Stimulated activated CD4-positive, alpha-beta T cell treated with anti-CD3 and anti-CD28 coated beads, Interleukin-4, amount 100 ng/mL, for 48 hours (primary cell): ENCODE measurements at places on chromosomes 5 and 9.

DNA sequence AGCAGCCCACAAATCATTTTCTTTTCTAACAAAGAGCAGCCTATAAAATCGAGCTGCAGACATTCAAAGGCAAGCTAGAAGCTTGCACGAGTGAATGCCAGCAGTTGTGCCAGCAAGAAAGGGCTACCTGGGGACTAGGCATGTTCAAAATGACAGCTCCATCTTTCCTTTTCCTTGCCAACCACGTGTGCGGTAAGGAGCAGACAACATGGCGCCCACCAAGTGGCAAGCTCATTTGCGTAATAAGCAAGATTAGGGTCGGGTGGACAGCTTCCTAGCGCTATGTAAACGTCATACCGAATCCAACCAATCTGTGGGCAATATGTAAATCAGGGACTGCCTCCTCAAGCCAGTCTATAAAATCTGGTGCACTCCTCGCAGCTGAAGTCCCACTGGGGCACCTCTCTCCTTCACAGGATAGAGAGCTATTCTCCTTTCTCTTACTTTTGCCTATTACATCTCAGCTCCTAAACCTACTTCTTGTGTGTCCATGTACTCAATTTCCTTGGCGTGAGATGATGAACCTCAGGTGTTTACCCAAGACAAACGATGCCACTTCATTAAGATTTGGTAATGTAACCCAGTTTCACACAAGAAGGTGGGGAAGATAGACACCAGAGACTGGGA lies 22.5 kb upstream of the SPARC start:
- DNase-seq = no peak

- DNase-seq = no peak
These were observed 82.8 kb downstream of the COL5A1 start for GRCh38 chr9:134724202-134724911.

- no peak for DNase-seq
These were observed 169.4 kb downstream of the PAPPA start for GRCh38 chr9:116323012-116323411.

GRCh38 chr5:119743927-119744326 lies 114.6 kb downstream of the FAM170A start:
- no peak for DNase-seq

DNA sequence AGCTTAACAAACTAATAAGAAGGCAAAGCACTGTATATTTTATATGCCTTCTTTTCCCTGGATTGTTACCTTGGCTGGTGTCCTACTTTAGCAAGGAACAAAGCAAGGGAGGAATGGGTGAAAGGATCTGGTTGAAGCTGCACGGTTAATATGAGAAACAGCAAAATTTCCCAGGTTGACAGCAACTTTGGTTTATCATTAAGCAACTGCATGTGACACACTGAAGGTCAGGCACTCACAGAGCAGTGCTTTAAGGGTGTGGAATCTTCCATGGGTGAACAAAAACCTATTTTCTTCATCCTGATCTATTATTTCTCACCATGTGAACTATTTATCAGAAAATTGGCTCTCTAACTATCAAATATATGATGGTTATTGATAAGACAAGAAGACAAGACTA lies 109.0 kb upstream of the ATP10B start:
- DNase-seq = no peak

- no peak for DNase-seq
These were observed 20.2 kb downstream of the ARSB start for GRCh38 chr5:78964889-78965288.

- DNase-seq = no peak
These were observed 231.9 kb downstream of the MAST4 start for GRCh38 chr5:66828046-66828547.

DNA sequence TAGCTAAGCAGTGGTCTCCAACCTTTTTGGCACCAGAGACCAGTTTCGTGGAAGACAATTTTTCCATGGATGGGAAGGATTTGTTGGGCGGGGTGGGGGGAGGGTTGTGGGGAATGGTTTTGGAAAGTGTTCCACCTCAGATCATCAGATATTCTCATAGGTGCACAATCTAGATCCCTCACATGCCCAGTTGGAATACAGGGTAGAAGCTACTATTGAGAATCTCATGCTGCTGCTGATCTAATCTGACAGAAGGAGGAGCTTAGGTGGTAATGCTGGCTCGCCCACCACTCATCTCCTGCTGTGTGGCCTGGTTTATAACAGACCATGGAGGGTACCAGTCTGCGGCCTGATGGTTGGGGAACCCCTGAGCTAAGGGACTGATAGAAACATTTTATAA lies 662.7 kb upstream of the RGMB start:
- no peak for DNase-seq

DNA sequence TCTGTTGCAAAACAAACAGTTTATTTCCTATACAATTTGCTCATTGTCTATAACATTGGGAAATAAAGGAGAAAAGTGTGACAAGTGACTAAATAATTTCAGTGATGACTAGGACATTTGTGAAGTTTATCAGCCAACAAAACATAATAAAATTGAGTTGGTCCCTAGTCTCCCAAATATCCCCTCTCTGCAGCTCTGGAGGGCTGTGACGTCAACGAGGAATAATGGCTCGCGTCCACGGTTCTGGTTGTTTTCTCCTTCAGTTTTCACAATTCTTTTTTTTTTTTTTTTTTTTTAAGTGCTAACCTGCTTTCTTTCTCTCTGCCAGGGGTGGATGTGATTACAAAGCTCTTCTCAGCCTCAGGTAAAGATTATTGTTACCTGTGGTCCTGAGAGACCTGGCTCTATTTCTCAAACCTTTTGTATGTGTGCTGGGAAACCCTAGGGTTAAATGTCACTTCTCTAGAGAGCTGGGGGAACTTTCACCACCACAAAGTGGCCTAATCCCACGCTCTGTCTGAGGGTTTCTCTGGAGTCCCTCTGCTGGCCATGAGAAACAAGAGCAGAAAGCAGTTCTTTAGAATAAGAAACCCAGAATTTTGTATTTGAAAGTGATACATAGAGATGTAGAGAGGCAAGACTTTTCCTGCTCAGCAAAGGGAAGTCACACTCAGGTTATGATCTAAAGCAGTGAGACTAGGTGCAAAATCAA lies 36.2 kb upstream of the ANKRD55 start:
- no peak for DNase-seq

DNA sequence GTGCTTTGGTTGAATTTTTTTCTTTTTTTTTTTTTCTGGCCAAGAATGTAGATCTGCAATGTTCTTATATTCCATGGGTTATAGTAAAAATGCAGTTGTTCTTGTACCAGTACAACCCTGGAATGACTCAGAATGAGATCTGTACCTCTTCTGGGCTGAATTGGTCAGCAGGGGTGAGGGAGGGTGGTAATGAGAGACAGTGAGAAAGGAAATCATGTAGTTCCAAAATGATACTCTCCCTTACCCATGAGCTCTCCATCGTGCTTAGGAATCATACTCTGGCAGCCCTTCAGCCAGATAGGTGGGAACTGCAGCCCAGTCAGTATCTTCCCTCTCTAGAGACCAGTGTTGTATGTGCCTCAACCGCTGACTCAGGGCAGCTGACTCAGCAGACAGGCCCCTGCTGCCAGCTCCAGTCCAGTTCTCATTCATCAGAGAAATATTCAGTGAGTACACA lies 2.1 kb upstream of the GLIS3 start:
- peak; percentile 27 for DNase-seq

- DNase-seq = no peak
These were observed 3.1 kb upstream of the B4GALT7 start for GRCh38 chr5:177596775-177597238.

DNA sequence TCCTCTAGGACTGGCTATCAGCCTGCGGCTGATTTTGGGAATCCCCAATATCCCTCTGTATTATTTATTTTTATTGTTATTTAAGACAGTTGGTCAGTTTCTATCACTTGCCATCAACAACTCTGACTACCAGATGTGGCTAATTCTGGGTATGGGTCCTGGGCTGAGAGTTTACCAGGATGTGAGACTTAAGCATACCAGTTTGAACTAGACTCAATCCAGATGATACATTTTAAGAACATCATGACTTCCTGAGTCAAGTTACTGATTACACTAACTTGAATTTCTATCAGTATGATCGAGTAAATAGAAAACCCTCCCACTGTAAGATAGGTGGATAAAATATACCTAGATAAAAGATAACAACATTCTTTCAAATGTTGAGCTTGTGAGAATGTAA lies 634.0 kb downstream of the MAT2B start:
- DNase-seq = no peak

GRCh38 chr9:110207071-110207641 lies 803 bp downstream of the C9orf152 start:
- no peak for DNase-seq

DNA sequence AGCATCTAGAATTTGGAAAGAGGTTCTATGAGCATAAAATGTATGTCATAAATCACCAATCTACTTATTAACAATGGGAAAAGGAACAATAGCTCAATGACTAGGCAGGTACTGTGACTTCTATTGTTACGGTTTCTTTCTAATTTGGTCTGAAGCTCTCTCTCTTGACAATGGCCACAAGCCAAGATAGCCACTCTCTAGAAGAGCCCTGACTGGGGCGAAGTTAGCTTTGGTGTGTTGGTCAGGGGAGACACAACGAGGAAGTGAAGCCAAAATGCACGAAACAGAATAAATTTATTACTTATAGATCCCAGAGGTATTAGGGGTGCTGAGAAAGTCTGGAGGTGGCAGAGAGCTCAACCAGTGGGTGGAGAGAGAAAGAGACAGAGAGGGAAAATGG lies 9.4 kb upstream of the RAD23B start:
- DNase-seq = no peak

- no peak for DNase-seq
These were observed 90.3 kb upstream of the FBXL17 start for GRCh38 chr5:108472237-108472636.

- no peak for DNase-seq
These were observed 16.7 kb downstream of the GOLGA2 start for GRCh38 chr9:128259156-128259555.

- no peak for DNase-seq
These were observed 602.8 kb downstream of the IRX1 start for GRCh38 chr5:4198461-4198860.

- no peak for DNase-seq
These were observed 1955.4 kb upstream of the CDH6 start for GRCh38 chr5:29238115-29238514.

- DNase-seq = no peak
These were observed 64.5 kb downstream of the SEC61B start for GRCh38 chr9:99286536-99286935.

DNA sequence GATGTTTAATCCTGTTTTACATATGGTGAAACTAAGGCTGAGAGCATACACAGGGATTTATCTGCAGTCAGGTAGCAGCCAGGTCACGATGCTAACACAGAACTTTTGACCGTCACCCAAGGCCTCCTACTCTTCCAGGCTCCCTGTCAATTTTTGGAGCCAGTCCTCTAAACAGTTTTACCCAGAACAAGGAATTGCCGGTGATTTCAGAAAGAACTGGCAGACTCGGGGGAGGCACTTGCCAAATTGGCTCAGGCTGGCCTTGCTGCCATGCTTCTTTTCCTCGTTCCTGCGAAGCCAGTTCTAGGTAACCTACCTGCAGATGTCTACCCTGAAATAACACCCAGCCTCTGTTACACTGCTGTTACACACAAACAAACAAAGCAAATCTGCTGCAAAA lies 21.2 kb downstream of the GRIA1 start:
- no peak for DNase-seq

DNA sequence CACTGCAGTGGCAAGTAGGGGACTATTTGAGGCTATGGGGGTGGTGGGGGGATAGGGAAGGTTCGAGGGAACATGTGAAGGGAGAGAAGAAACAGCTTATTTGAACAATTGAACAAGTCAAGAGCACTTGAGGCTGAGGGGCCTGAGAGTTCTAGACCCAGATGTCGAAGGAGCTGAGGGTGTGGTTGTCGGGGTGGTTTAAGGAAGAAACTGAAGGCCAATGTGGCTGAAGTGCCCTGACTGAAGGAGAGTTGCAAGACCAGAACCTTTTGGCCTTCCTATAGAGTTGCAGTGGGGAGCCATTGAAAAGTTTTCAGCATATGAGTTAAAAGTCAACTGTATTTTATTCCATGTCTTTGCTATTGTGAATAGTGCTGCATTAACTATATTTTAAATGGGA lies 19.1 kb downstream of the FOCAD start:
- DNase-seq = no peak

- no peak for DNase-seq
These were observed 50.9 kb upstream of the EQTN start for GRCh38 chr9:27347889-27348288.

GRCh38 chr5:105448271-105448670 lies 1885.7 kb upstream of the NUDT12 start:
- no peak for DNase-seq

DNA sequence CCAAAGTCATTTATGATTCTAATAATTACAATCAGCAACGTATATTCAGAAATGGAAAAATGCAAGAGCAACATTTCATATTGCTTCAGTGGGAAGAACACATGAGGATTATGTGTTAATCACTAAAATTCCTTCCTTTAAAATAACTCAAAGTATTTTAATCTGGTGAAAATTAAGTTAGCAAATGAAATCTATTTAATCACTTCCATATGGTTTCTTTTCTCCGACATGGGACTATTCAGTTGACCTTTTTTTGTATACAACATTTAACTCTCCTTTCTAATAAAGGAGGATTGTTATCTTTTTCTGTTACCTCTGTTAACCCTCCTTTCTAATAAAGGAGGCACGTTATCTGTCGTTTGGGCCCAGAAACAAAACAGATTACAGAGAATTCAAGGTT lies 59.9 kb downstream of the HOMER1 start:
- DNase-seq = no peak

DNA sequence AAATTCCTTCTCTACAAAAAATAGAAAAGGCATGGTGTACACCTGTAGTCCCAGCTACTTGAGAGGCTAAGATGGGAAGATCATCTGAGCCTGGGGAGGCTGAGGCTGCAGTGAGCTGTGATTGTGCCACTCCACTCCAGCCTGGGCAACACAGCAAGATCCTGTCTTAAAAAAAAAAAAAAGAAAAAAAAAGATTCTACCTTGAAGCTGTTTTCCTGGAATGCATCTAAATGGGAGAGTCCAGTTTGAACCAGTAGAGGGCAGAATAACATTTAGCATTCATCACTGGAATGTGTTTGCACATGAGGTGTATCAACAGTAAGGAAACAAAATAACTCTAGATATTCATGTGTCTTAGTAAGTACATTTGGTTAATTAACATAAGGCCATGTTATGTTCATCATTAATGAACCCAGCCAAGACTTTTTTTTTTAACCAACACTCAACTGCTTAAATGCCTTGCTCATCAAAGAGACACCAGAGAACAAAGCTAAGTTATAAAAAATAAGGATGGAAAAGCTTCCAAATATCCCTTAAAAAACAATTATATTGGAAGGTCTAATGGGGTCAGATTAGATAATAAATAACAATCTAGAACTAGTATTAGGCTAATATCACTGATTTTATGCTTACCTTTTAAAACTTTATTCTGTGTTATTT lies 16.1 kb downstream of the IFNE start:
- DNase-seq = no peak

GRCh38 chr5:6360323-6361072 lies 17.8 kb downstream of the MED10 start:
- DNase-seq = no peak

GRCh38 chr5:64502196-64502595 lies 3.6 kb upstream of the RGS7BP start:
- DNase-seq = no peak

- no peak for DNase-seq
These were observed 108.2 kb downstream of the HTR1A start for GRCh38 chr5:63854076-63854475.

- no peak for DNase-seq
These were observed 36.5 kb upstream of the RAD23B start for GRCh38 chr9:107246259-107247254.

GRCh38 chr9:128493424-128493823 lies 11.1 kb upstream of the GLE1 start:
- DNase-seq = no peak

- no peak for DNase-seq
These were observed 63.8 kb downstream of the PDZD2 start for GRCh38 chr5:31702712-31703111.
